Neural progenitor cell (in vitro differentiated cells): ENCODE measurements at places on chromosomes 16 and 17. TPM values are rescaled to one million over a fixed set of nuclear protein-coding genes. Genes with fewer than 3 reads are reported as not detected.
A peak's percentile ranks its signal among the peaks of the same experiment; 100 is the strongest.

DNA sequence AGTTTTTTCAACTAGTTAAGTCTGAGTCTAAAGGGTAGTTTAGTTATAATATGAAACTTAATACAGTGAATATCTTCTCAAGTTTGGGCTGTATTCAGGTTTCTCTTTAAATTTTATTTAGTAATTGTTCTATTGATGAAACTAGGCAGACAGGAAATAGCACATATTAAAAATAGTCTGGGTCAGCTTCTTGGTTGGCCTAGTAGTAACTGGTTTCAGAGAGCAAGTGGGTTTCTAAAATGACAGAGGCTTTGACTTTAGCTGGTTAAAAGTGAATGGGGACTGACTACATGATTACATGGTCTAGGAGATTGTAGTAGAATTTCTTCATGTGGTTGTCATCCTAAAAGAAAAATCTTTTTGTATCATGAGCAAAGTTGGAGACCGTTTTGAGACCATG is 46.8 kb downstream of the OMG start:
- H3K27me3 ChIP-seq, result no peaks in the 10 kb centered on the region
- no peak overlapping the region for H3K4me3 ChIP-seq
- no peaks in the 10 kb centered on the region for H3K4me1 ChIP-seq

- no peak for DNase-seq
- no peak overlapping the region for H3K27ac ChIP-seq
- H3K4me1 ChIP-seq, result peaks cover 18% of the 10 kb centered on the region
- no peaks in the 10 kb centered on the region for H3K36me3 ChIP-seq
Observed at GRCh38 chr17:20092973-20093626, 83.9 kb downstream of the SPECC1 start.

- H3K4me1 ChIP-seq, result peaks cover 21% of the 10 kb centered on the region
- no peak overlapping the region for H3K27ac ChIP-seq
- no peaks in the 10 kb centered on the region for H3K36me3 ChIP-seq
- H3K27me3 ChIP-seq, result no peaks in the 10 kb centered on the region
- no peak overlapping the region for H3K4me3 ChIP-seq
- DNase-seq, result peak; percentile 27
Observed at GRCh38 chr16:8714174-8714573, 39.8 kb downstream of the ABAT start.

Gene G6PC1
- total RNA-seq, result not detected in 2 replicates

- H3K36me3 ChIP-seq, result no peaks in the 10 kb centered on the region
- peak overlapping the region; percentile 94 for H3K4me3 ChIP-seq
- H3K4me1 ChIP-seq, result peaks cover 8% of the 10 kb centered on the region
- DNase-seq, result peak; percentile 10
Observed at GRCh38 chr17:47066095-47066494, 87.0 kb upstream of the RPRML start.

Gene MMP15
- total RNA-seq, result 7.2 and 26.0 TPM in 2 replicates

DNA sequence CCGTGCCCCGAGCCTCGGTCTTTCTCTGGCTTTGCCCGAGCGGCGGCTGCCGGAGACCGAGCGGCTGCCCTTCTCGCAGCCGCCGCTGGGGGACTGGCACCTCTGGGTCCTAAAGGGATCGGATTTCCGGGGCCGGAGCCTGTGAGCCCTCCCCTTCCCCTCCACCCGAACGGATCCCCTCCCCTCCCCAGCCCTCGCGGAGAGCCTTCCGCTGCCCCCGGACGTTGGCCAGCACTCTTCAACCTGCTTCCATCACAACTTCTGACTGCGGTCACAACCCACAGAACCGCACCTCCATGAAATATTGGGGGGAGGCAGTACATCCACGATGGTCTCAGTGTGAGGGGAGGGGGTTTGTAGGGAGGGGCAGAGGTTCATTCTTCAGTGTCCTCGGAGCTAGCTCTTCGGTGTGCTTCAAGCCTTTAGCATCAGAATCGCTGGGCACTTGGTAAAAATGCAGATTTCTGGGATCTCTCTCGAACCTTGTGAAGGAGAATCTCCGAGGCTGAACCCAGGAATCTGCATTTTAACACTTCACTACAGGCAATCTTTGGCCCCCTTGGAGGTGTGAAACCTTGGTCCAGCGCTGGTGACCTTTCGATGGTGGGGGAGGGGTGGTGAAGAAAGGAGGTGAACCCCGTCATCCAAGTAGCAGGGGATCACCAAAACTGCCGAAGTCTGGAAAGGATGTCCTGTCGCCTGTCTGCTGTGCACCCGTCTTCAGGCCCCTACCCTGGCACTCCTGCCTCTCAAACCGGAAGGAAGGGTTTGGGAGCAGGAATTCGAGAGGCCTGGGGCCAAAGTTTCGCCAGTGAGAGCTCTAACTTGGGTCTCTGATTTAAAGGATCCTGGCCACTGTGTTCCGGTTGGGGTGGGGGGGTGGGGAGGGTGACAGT is 812 bp upstream of the PPP1R9B start:
- peaks cover 37% of the 10 kb centered on the region for H3K4me1 ChIP-seq
- peak; percentile 97 for DNase-seq
- H3K27me3 ChIP-seq, result peaks cover 13% of the 10 kb centered on the region

Gene PSMC3IP
- 22.8 and 23.7 TPM in 2 replicates for total RNA-seq

DNA sequence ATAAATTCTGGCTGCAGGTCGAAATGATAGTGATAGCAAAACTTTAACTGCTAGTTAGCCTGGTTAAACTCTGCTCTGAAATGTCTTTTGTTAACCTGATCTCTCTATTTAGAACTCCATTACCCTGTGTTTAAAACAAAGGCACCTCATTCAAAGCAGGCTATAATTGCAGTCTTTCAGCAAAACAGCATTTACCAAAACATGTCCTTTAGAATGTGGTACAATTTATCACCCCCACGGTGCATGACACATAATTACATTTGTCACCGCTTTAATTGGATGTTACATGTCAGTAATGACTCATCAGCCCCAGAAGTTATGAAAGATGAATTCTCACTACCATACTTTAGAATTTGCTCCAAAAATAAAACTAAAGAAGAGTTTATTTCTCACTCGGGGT is 295.4 kb downstream of the TOX3 start:
- peaks cover 30% of the 10 kb centered on the region for H3K4me1 ChIP-seq
- no peaks in the 10 kb centered on the region for H3K27me3 ChIP-seq
- no peaks in the 10 kb centered on the region for H3K36me3 ChIP-seq
- H3K27ac ChIP-seq, result peak overlapping the region; percentile 73

DNA sequence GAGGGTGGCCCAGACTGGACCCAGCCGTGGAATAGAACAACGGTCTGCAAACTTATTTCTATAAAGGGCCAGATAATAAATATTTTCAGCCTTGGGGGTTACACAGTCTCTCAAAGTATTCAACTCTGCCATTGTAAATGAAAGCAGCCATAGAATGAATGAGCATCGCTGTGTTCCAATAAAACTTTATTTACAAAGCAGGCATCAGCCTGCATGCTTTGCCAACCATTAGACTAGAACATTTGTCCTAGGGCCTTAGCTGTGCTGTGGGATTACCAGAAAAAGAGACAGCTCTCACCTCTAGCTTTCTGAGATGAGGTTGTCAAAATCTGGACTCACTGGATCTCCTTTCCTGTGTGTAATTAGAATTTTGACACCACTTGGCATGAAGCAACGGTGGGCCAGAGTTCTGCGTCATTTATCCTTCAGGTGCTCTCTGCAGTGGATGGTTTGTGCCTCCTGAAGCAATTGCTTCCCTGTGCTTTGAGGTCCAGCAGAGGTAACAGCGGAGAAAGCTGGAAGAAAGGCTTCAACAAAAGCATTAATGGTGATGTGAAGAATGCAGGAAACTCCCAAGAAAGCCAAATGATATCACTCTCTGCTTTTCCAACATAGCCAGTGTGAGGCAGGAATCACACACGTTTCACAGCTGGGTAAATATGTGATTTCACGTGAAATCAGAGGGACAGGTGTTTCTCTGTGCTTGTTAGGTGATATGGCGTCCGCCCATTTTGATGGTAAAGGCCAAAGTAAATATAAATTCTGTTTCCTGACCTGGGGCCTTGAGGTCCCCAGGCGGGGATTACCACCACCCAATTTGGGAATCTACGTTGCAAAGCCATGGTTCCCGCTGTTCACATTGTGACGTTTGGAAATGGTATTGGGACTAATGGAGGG is 148.4 kb downstream of the PITPNC1 start:
- H3K4me3 ChIP-seq, result no peak overlapping the region
- peaks cover 28% of the 10 kb centered on the region for H3K4me1 ChIP-seq
- no peaks in the 10 kb centered on the region for H3K36me3 ChIP-seq
- no peak overlapping the region for H3K27ac ChIP-seq
- no peaks in the 10 kb centered on the region for H3K27me3 ChIP-seq

DNA sequence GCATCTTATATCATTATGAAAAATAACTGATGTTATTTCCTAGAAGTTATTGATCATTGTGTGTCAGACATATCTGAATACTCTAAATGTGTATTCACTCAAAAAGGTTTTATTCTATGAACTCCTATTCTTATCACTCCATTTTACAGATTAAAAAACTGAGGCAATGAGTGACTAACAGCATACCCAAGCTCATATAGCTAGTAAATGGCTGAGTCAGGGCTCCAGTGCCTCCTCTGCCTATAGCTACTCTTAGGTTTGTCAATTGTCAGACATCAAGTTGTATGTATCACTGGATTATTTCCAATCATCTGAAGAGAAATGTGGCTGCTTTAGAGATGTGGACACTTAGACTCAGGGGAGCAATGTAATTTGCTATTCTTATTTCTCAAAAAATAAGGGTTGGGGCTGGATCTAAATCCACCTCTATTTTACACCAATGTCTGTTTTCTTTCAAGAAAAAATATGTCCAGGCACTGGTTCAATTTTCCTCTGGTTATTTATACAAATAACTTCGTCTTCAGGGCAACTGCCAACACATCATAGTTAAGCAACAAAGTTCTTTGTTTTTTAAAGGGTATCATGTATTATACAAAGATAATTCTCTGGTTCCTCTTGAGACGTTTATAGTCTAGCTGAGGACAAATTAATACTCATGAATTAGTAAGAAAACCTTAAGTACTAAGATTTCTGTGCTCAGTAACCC is 328.9 kb upstream of the MAF start:
- peaks cover 16% of the 10 kb centered on the region for H3K4me1 ChIP-seq
- H3K4me3 ChIP-seq, result no peak overlapping the region
- H3K27me3 ChIP-seq, result no peaks in the 10 kb centered on the region
- H3K27ac ChIP-seq, result no peak overlapping the region
- no peak for DNase-seq
- H3K36me3 ChIP-seq, result no peaks in the 10 kb centered on the region

DNA sequence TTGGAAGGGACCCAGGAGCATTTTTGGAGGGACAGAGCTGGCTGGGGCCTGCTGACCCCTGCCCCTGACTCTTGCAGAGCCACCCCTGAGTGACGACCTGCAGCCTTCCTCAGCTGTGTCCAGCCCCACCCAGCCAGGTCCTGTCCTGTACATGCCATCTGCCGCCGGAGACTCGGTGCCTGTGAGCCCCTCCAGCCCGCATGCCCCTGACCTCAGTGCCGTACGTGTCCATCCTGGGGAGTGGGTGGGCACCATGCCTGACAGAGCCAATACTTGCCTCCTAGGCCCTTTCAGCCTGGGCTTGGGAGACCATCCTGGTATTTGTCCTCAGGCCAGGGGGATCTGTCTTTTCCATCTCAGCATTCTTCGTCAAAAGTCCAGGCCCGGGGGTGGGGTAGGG is 27.5 kb downstream of the UNC13D start:
- H3K36me3 ChIP-seq, result no peaks in the 10 kb centered on the region
- no peak overlapping the region for H3K27ac ChIP-seq
- no peaks in the 10 kb centered on the region for H3K4me1 ChIP-seq

GRCh38 chr17:40355123-40355803 is 9.3 kb downstream of the GJD3 start:
- H3K36me3 ChIP-seq, result no peaks in the 10 kb centered on the region
- H3K27ac ChIP-seq, result no peak overlapping the region
- no peak overlapping the region for H3K4me3 ChIP-seq
- H3K27me3 ChIP-seq, result peaks cover 7% of the 10 kb centered on the region

DNA sequence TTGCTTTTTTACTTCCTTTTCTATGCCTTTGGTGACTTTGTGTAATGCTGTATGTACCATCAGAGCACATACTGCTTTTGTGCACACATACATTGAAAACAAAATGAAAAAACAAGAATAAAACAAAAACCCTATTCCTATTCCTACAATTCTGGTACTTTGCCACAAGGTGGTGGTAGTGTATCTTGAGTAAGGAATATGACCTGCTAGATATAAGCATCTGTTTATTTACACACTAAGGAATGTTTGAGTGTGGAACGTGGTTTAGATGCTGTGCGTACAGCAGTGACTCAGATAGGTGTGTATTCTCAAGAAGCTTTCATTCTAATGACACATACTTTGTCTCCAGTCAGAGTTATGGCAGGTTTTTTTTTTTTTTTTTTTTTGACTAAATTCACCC is 606.2 kb downstream of the WWOX start:
- no peak overlapping the region for H3K4me3 ChIP-seq
- no peaks in the 10 kb centered on the region for H3K36me3 ChIP-seq
- H3K4me1 ChIP-seq, result peaks cover 39% of the 10 kb centered on the region
- no peaks in the 10 kb centered on the region for H3K27me3 ChIP-seq
- H3K27ac ChIP-seq, result no peak overlapping the region

GRCh38 chr17:3693829-3694231 is 2.1 kb downstream of the P2RX5 start:
- H3K4me3 ChIP-seq, result no peak overlapping the region
- no peaks in the 10 kb centered on the region for H3K36me3 ChIP-seq
- H3K27me3 ChIP-seq, result peaks cover 52% of the 10 kb centered on the region
- peaks cover 11% of the 10 kb centered on the region for H3K4me1 ChIP-seq

- H3K36me3 ChIP-seq, result no peaks in the 10 kb centered on the region
- no peaks in the 10 kb centered on the region for H3K27me3 ChIP-seq
- no peak for DNase-seq
- H3K4me1 ChIP-seq, result no peaks in the 10 kb centered on the region
Observed at GRCh38 chr16:497258-497657, 30.3 kb upstream of the CAPN15 start.

DNA sequence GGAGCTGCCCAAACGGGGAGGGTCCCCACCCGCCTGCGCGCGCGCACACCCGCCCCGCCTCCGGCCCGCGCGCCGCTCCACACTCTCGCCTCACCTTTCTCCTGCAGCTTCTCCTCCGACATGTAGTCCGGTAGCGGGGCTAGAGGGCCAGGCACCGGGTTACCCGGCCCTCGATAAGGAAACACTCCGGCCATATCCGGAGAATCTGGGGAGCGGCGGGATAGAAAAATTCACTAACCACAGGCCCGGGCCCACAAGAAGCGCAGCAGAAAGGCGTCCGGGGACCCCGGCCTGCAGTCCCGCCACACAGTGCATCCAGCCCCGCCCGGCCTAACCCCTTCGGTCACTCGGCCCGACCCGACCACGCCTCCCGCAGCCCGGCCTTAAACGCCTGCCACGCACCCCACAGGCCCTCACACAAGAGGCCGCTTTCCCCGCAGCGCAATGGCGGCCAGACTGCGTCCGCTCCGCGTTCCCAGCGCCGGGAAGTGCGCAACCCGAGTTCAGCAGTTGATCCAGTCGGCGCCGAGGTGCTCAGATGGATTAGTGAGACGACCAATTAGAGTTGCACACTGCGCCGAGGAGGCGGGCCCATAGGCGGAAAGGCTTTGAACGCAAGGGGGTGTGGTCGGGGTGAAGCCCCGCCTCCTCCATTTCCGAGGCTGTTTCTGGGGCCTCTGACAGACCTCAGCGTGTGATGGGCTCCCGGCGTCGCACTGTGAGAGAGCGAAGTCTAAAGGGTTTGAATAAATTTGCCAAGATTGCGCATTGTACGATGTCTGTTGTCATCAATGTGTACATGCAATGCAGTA is at the start of gene PRPF8:
Gene PRPF8 (minus strand): TSS at position 490 of the 812 bp plus-strand sequence. CDS start 296 bp downstream, at position 194.
- peaks cover 17% of the 10 kb centered on the region for H3K36me3 ChIP-seq
- H3K4me3 ChIP-seq, result peak within 1 kb of the TSS; percentile 86
- H3K27me3 ChIP-seq, result no peaks in the 10 kb centered on the region
- peak within 1 kb of the TSS; percentile 70 for H3K27ac ChIP-seq
